ENCODE measurements at places on chromosomes 3 and 15.

- DNase-seq = no peak
Observed at GRCh38 chr3:39751286-39751685, 58.1 kb upstream of the MYRIP start.

DNA sequence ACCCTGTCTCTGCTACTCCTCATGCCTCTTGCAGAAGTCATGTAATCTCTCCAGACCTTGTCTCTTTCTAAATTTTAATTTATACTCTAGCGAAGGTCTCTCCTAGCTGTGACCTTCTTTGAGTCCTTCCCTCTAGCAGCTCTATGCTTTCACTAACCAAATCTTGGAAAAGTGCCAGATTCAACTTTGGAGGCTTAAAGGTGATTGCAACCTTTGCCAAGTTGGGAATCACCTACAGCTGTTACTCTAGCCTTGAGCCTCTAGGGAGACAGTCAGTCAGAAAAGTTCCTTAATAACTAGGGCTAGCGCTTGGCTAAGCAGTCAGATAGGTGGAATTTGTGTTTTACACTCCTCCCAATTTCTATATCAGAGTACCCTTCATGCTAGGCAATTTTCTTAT, 46.1 kb upstream of the ABI3BP start:
- no peak for DNase-seq

DNA sequence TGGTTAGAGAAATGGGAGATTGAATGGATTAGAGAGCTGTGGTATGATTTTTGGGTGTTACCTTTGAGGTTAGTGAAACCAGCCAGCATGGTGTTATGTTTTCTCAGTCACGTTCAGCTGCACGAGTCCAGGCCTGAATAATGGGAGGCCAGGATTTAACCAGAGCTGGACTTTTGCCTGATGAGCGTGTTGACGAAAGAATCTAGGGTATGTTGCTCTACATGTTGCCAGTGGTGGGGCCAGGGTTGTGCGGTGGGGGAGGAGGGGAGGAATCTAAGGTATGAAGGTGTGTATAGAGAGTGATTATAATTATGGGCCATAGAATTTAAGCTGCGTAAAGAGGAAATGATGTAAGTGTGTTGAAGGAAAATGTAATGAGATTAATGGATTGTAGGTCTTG, 22.8 kb downstream of the MINDY2 start:
- no peak for DNase-seq

GRCh38 chr3:2793987-2794386, 316.2 kb downstream of the IL5RA start:
- DNase-seq = no peak

- DNase-seq = no peak
Observed at GRCh38 chr3:196246612-196247308, 30.4 kb downstream of the SLC51A start.

- DNase-seq = no peak
Observed at GRCh38 chr3:67719333-67719732, 64.9 kb upstream of the SUCLG2 start.

DNA sequence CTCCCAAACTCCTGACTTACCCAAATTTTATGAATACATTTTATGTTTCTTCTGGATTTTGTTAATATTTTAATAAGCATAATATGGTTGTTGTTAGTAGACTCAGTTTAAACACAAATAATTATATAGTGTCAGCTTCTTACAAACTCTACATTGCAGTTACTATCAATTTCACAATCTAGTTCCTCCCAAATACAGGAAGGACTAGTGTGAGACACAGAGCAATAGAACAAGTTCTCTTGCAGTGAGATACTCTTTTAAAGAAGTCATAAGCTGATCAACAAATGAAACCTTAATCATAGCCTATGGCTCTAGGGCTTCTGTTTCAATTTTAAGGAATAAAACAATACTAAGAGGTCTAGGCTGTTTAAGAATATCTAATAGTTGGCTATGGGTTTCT, 86.1 kb downstream of the SAMMSON start:
- DNase-seq = no peak

GRCh38 chr3:144831955-144832716, 860.5 kb downstream of the DIPK2A start:
- no peak for DNase-seq

DNA sequence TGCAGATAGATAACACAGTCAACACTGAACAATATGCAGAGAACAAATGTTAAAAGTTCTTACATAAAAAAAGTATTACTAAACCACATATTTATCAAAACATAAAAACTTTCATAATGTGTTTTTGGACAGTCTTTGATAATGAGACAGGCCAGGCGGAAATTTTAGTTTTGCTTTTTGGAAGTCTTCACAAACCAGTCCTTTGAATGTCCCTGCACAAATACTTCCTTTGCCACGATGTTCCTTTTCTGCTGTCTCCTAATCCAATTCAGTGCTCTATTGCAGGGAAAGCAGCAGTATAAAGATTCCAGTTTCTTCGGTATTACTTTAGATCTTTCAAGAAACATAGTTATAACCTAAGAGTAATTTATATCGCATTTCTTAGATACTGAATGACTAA, 135.9 kb downstream of the TBL1XR1 start:
- DNase-seq = no peak

DNA sequence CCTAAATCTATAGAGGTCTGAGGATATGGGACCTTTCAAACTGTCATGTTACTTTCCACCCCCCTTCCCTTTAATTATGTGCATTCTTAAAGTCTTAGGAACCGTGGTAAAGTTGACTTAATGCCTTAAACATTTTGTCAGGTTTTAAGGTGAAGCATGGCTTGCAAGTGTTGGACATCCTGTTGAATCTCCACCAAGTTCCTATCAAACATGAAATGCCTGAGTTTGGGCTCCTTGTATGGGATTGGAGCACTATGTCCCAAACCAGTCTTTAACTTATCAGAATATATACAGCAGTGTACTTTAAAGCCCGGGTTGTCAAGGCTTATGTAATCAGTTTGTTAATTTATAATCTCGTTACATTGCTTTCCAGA, 1.1 kb downstream of the SNRK start:
- no peak for DNase-seq

DNA sequence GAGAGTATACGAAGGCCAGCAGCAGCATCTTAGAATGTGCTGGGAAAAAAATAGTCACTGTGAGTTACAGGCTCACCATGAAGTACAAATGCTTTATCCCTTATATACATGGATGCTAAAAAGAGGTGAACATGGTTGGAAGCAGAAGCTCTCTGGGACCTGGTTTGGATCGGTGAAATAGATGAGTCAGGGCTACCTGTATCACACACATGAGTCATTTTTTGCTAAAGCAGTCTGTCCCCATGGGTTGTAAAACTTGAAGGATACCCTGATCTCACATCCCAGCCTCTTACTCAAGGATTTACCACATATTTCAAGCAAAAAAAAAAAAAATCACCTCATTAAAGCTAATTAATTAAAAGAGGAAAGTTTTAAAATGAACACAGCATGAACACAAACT, 6.9 kb upstream of the SERPINI2 start:
- no peak for DNase-seq

DNA sequence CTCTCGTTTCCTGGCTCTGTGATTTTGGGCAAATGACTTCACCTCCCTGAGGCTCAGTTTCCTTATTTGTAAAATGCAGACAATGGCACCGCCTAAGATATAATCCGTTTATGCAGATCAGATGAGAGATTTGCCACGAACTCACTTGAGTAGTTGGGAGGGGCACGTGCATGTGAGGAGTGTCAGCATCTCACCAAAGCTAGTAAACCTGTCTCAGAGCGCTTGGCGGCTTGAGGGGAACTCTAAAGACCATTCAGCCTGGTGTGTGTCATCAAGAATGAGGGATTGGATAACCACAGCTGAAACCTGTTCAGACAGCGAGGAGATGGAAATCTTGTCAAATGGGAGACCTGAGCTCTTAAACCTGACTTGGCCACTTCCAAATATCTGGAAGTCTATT, 48.7 kb downstream of the BDH1 start:
- DNase-seq = no peak

DNA sequence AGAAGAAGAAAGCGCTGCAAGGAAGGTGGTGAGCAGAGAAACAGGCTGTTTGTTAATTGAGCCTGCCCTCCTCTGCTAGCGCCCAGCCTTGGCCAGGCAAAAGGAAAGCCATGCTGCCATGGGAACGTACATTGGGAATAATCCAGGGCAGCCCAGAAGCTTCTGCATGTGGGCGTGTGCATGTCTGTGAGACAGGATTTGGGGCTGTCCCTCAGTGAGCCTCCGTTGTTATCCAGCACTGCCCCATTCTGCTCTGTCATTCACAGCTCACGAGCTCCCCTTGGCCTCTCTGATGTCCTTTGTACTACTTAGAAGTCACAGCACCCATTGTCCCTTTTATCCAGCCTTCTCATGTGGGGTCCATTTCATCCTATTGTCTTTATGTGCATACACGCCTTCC, 239.1 kb upstream of the ROPN1 start:
- no peak for DNase-seq

DNA sequence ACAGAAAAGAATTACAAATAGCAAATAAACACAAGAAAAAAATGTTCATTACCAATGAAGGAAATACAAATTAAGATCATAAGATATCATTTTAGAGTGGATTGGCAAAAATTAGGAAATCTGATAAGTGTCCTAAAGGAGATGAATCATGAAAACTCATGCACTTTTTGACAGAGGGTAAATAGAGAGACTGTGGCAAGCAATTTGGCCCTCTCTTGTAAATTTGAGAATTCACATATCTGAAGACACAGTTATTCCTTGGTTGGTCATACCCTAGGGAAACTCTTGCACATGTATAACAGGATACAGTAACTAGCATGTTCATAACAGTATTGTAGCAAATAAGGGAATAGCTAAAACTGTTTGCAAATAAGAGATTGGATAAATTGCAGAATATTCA, 246.0 kb upstream of the GADL1 start:
- no peak for DNase-seq

DNA sequence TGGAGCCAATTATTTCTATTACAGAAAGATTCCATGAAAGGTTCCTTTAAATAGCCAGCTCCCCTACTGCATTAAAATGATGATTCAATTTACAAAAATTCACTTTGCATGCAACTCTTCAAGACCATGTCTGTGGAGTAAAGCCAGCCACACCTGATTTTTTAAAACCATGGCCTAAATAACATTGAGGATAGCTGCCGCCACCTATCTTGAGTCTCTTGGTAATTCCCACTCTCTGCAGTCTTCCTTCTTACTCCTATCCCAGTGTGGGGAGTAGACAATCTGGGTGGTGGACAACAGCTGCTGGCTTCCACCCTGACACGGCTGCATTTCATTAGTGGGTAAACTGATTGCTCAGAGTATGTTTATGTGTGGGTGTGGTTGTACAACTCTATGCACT, 10.7 kb downstream of the LRTM1 start:
- DNase-seq = no peak

GRCh38 chr3:49009396-49009795, 2.2 kb downstream of the WDR6 start:
- DNase-seq = no peak

GRCh38 chr3:45986303-45986982, 9.2 kb downstream of the FYCO1 start:
- DNase-seq = no peak

GRCh38 chr15:64017591-64018163, 28.6 kb downstream of the DAPK2 start:
- no peak for DNase-seq

GRCh38 chr15:39255760-39256159, 325.1 kb upstream of the THBS1 start:
- DNase-seq = no peak

DNA sequence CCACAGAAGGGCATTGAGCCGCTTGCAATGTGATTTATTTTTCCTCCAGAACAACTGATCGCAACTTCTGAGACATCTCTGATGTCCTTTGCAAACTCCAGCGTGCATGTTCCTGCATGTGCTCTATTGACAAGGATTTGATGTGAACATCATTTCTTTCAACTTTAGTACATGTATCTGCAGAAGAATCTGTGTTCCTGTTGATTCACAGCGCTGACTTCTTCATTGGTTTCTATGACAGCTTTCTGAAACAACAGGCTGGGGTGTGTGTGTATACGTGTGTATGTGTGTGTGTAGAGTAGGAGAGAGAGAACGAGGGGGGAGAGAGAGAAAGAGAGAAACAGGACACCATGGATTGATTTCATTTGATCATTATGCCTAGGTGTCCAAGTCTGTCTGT, 56.7 kb upstream of the CMTM8 start:
- no peak for DNase-seq

GRCh38 chr3:113668015-113668414, 28.4 kb downstream of the USF3 start:
- no peak for DNase-seq

GRCh38 chr3:28751864-28752263, 403.2 kb upstream of the AZI2 start:
- DNase-seq = no peak

GRCh38 chr3:11589706-11590105, 54.0 kb downstream of the VGLL4 start:
- no peak for DNase-seq

- no peak for DNase-seq
Observed at GRCh38 chr3:115766587-115767482, 143.5 kb downstream of the GAP43 start.
